Lower leg skin (tissue), 4 donors: ENCODE measurements at places on chromosomes 7 and 10.

- DNase-seq, result peak; percentile 21
These were observed 185.8 kb downstream of the USP6NL start for GRCh38 chr10:11425676-11426075.

- DNase-seq, result peak; percentile 80
These were observed 5.9 kb downstream of the PGAM2 start for GRCh38 chr7:44059219-44060090.

DNA sequence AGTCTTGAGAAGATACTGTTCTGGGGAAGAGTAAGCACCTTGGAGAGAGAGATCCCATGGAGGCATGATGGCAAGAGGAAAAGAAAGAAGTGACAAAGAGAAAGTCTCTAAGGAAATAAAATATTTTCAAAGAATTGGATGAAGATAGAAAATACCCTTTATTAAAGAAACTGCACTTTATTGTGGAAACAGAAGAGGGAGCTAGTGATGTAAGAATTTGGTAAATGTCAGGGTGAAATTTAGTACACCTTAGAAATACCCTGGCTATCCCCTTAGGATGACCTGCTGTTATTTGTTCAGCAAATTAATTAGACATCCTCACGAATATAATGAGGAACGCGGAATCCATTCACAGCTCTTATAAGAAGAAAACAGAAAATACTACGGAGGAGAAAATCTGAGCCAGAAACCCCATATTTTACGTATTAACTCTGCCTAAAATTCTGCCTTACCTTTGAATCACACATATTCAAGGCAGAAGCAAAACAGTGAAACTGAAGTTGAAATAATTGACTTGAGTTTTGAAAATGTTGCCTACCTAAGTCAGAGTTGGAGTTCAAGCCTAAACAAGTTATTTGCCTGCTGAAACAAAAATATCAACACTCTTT, 90.7 kb downstream of the TFPI2 start:
- DNase-seq, result no peak

GRCh38 chr7:134900166-134900982, 85.9 kb upstream of the AGBL3 start:
- no peak for DNase-seq

DNA sequence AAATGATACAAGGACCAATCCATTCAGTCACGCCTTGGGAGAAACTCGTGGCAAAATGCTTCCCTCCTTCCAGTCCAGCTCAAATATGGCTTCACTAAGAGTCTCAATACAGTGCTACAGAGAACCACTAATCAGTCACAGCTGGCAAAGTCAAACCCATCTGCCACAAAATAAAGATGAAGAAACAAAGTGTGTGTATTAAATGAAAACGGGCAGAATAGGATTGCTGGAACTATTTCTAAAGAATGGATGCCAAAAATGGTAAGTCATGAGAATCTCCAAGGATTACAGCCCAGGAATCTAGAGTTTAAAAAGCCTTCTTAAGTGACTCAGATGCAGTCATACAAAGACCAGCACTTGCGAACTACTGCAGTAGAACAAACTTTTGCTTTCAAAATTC, 61.9 kb downstream of the CACUL1 start:
- DNase-seq, result no peak

- peak; percentile 92 for DNase-seq
These were observed 9.1 kb upstream of the ASIC3 start for GRCh38 chr7:151038951-151039849.

DNA sequence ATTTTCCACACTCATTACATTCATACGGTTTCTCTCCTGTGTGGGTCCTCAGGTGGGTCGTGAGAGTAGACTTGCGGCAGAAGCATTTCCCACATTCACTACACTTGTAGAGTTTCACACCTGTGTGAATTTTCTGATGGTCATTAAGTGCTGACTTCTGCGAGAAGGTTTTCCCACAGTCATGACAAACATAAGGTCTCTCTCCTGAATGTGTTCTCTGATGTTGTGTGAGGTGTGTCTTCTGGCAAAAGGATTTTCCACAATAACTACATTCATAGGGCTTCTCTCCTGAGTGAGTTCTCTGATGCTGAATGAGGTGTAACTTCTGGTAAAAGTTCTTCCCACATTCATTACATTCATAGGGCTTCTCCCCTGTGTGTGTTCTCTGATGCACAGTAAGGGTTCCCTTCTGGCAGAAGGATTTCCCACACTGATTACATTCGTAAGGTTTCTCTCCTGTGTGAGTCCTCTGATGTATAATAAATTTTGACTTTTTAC, 15.1 kb downstream of the ZNF12 start:
- DNase-seq, result no peak

DNA sequence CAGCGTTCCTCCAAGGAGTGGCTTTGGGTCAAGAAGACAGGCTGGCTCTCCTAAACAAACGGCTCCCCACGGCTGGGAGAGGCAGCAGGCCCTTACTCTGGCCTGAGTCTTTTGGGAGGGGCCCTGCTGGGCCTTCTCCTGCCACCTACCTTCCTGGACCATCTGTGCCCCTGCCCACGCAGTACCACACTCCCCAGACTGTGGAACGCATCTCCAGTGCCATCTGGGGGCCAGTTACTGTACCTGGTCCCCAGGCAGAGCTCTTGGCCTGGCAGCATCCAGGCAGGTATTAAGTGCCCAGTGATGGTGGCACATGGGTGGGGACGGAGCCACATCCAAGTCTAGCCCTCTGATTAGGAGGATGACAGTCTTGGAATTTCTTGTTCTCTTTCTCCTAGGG, 14.4 kb downstream of the ALKBH4 start:
- no peak for DNase-seq

GRCh38 chr7:33705333-33705833, 200.0 kb upstream of the BMPER start:
- no peak for DNase-seq

GRCh38 chr10:48305905-48306264, 592 bp upstream of the MAPK8 start:
- DNase-seq, result no peak

GRCh38 chr7:52863652-52864051, 171.8 kb upstream of the POM121L12 start:
- no peak for DNase-seq

GRCh38 chr7:7959979-7960670, 8.5 kb upstream of the GLCCI1 start:
- no peak for DNase-seq

- no peak for DNase-seq
These were observed 68.8 kb upstream of the IFRD1 start for GRCh38 chr7:112381311-112382091.

DNA sequence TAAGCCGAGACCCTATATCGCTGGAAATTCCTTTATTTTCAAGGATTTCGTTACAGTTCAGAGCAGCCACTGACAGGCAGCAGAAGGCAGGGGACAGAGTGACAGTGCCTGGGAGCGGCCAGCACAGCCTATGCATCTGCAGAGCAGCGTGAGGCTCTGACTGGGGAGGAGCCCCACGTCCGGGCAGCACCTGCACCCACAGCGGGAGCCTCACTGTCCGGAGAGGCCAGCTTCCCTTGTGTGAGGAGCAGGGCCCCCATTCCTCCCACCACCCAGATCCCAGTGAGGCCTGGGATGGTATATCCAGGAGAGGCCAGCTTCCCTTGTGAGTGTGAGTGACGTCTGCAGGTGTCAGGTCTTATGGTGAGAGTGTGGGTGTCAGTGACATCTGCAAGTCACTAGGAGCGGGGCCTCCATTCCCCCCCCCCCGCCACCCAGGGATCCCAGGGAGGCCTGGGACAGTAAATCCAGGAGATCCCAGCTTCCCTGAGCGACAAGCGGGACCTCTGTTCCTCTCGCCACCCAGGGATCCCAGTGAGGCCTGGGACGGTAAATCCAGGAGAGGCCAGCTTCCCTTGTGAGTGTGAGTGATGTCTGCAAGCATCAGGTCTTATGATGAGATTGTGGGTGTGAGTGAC, 259.1 kb downstream of the PTPRN2 start:
- DNase-seq, result no peak

DNA sequence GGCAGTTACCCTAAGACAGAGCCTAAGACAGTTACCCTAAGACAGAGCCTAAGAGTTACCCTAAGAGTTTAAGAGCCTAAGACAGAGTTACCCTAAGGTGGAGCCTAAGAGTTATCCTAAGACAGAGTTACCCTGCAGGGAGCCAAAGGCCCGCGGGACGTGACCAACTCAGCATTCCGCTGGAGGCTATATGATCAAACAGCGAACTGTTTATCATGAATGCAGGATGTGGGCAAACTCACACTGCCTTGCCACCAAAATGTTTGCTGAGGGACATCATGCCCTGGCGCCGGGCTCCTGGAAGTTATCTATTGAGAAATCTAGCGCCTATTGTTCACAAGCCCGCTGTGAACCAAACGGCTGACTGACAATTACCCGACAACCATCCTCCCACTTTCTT, 49.9 kb downstream of the BLVRA start:
- no peak for DNase-seq
